ENCODE measurements at places on chromosomes 7 and 10. TPM values are rescaled to one million over a fixed set of nuclear protein-coding genes. Genes with fewer than 3 reads are reported as not detected.

CAMK1D gene
- total RNA-seq = 56.4 TPM

PLXDC2 gene
- total RNA-seq = 16.9 TPM

LSM8 gene
- total RNA-seq = 44.7 TPM

HABP2 gene
- total RNA-seq = not detected

TRPV6 gene
- total RNA-seq = not detected

GRCh38 chr7:32588657-32589056 is 93.4 kb downstream of the AVL9 start:
- H3K4me1 ChIP-seq = no peaks in the 10 kb centered on the region
- no peak overlapping the region for H3K4me3 ChIP-seq
- H3K36me3 ChIP-seq = peaks cover 27% of the 10 kb centered on the region

DNA sequence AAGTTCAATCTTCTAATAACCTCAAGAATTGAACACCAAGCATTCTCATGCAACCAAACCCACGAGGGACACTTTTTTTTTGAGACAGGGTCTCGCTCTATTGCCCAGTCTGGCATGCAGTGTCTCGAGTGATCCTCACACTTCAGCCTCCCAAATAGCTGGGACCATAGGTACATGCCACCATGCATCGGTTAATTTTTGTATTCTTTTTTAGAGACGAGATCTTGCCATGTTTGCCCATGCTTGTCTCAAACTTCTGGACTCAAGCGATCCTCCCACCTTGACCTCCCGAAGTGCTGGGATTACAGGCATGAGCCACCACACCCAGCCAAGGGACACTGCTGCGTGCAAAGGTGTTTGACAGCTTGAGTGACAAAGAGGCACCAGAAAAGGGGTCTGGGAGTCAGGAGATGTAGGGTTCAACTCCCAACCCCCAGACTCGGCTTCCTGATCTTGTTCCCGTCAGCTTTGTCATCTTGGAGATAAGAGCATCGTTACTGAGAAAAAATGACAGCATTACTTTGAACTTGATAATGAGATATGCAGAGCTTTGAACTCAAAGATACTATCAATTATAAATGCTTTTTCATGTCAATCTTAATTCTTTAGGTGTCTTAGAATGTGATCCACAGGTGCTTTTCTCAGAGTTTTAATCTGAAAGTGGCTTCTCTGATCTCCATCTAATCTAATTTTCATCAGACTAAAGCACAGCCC is 1.6 kb upstream of the CYTH3 start:
- no peaks in the 10 kb centered on the region for H3K27me3 ChIP-seq
- no peak for DNase-seq
- H3K36me3 ChIP-seq = no peaks in the 10 kb centered on the region
- H3K4me3 ChIP-seq = no peak overlapping the region
- H3K4me1 ChIP-seq = peaks cover 22% of the 10 kb centered on the region
- H3K27ac ChIP-seq = no peak overlapping the region

GRCh38 chr10:79102498-79102874 is 33.7 kb downstream of the ZMIZ1 start:
- no peaks in the 10 kb centered on the region for H3K27me3 ChIP-seq
- no peak overlapping the region for H3K27ac ChIP-seq
- DNase-seq = no peak
- H3K4me3 ChIP-seq = no peak overlapping the region
- peaks cover 72% of the 10 kb centered on the region for H3K4me1 ChIP-seq
- no peaks in the 10 kb centered on the region for H3K36me3 ChIP-seq

GRCh38 chr10:126080879-126081411 is 184.6 kb downstream of the FANK1 start:
- no peaks in the 10 kb centered on the region for H3K27me3 ChIP-seq
- DNase-seq = no peak
- no peaks in the 10 kb centered on the region for H3K4me1 ChIP-seq
- H3K36me3 ChIP-seq = no peaks in the 10 kb centered on the region
- no peak overlapping the region for H3K4me3 ChIP-seq
- H3K27ac ChIP-seq = no peak overlapping the region

GRCh38 chr7:97126483-97127171 is 9.1 kb downstream of the SDHAF3 start:
- no peaks in the 10 kb centered on the region for H3K27me3 ChIP-seq
- DNase-seq = no peak
- H3K4me3 ChIP-seq = no peak overlapping the region
- H3K4me1 ChIP-seq = no peaks in the 10 kb centered on the region
- no peaks in the 10 kb centered on the region for H3K36me3 ChIP-seq

- H3K4me3 ChIP-seq = no peak overlapping the region
- no peak for DNase-seq
- H3K27me3 ChIP-seq = no peaks in the 10 kb centered on the region
- H3K36me3 ChIP-seq = peaks cover 79% of the 10 kb centered on the region
These were observed 118.1 kb downstream of the PRKCQ start for GRCh38 chr10:6461961-6462360.

DNA sequence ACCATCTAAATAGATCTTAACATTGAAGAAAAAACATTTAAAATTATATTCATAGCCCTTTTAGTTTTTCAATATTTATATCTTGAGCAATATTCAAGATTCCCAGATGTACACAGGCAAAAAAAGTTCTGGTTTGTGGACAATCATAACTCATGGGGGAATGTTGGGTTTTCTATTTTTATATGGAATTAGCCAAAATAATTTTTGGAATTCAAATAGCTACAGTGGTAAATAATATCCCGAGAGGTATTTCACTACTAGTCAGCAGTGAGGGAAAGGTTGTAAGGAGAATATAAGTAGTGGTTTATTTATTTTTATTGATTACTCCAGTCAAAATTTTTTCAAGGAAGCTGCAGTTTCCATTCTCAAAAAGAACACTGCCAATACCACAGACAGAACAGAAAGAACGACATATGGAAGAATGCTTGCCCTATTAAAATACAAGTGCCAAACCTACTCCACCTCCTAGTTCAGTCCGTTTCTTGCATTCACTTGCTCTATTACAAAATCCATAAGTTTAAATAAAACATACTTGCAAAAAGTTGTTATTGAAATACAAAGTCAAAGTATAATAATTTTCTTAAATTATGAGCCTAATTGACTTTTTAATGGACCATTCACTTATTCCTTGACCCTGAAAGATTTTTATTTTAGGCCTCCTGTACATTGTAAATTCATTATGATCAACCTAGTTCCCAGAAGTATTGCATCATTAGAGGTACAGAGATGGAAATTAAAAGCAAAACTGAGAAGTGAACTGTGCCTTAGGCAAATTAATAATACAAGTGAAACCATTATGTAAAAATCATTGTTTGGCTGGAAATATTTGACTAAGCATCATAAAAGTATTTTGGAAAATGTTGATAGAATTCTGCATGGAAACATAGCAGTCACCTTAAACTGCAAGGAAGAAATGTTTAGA is 533.2 kb downstream of the PARD3 start:
- no peaks in the 10 kb centered on the region for H3K4me1 ChIP-seq
- H3K36me3 ChIP-seq = no peaks in the 10 kb centered on the region
- H3K27me3 ChIP-seq = no peaks in the 10 kb centered on the region
- no peak overlapping the region for H3K27ac ChIP-seq

DNA sequence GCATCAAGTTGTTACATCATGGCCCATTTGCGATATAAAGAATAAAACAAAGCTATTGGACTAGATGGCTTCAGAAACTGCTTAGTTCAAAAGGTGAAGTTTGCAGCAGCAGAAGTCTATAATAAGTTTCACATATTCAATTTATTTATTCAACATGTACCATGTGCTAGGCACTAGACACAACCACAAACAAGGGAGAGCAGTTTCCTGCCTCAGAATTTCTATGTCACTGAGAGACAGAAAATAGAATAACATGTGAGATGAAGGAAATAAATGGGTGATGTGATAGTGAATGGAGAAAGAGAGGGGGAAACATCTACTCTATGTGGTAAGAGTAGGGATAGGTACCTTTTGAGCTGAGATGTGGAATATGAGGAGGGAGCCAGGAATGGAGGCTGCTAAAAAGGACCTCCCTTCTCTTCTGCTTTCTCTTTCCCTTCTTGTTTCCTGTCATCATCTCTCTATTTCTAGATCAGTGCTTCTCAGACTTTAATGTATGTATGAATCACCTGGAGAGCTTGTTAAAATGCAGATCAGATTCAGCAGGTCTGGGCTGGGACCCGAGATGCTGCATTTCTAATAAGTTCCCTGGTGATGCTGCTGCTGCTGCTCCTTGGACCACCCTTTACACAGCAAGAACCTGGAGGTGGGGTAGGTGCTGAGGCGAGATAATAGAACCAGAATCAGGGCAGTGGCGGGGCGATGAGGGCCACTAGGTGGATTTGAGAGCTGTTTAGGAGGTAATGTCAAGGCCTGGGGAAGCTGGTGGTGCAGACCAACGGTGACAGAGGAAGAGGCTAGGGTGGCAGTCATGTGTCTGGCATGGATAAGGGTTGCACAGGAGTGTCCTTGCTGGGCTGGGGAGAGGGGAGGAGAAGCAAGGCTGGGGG is 13.7 kb upstream of the INMT start:
- DNase-seq = peak; percentile 31
- peaks cover 31% of the 10 kb centered on the region for H3K4me1 ChIP-seq

DNA sequence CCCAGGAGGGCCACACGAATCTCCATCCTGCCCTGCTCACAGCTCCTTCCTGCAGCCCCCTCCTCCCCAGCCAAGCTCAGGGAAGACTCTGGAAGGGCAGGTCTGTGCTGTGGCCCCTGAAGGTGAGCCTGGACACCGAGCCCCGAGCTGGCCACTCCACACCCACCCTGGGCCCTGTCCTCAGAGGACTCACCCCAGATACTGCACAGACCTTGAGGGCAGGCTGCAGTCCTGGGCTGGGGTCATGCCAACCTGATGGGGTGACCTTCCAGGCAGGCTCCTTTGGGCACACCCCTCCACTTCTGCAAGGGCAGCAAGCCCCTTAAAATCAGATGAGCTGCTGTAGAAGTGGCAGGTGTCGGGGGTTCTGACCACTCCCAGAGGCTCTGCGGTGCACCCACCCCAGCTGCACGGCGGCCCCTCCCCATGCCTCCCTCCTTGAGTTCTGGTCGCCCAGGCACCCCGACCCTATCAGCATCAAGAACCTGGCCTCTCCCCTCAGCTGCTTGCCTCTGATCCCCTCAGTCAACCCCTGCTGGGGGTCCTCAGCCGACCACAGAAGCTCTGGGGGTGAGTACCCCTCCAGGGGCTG is 24.3 kb downstream of the YKT6 start:
- H3K36me3 ChIP-seq = no peaks in the 10 kb centered on the region
- H3K27ac ChIP-seq = no peak overlapping the region
- no peak for DNase-seq
- no peaks in the 10 kb centered on the region for H3K4me1 ChIP-seq
- no peaks in the 10 kb centered on the region for H3K27me3 ChIP-seq

DNA sequence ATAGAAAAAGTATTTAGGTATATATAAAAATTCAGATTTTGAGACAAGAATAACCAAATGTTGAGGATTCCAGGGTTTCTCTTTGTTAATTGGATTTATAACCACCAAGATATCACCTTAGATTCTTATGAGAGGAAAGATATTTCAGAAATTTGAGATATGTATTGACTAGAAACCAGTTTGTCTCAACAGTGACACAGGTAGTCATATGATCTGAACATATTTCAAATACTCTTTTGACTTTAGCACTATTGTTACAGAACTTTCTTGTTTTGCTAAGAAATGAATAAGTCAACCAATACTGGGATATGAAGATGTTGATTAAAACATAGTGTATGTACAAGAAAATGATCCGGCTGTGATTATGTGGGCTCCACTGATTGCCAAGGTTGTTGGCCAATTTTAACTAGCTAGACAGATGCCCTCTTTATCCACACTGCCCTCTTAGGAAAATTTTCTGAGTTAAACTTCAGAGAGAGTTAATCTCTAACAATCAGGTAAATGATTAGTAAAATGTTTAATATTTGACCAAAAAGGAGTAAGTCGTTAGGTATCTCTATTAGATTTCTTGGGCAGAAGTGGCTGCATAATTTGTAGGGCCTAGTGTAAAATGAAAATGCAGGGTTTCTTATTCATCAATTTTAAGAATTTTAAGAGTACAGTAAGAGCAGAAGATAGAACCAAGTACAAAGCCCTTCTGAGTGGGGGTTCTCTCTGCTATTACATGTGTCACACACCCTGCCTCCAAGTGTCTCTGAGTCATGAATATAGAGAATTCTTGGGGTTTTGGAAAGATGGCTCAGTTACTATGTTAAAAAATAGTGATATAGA is 376.0 kb downstream of the TFEC start:
- no peaks in the 10 kb centered on the region for H3K36me3 ChIP-seq
- no peaks in the 10 kb centered on the region for H3K4me1 ChIP-seq
- H3K27ac ChIP-seq = no peak overlapping the region
- no peak for DNase-seq

DNA sequence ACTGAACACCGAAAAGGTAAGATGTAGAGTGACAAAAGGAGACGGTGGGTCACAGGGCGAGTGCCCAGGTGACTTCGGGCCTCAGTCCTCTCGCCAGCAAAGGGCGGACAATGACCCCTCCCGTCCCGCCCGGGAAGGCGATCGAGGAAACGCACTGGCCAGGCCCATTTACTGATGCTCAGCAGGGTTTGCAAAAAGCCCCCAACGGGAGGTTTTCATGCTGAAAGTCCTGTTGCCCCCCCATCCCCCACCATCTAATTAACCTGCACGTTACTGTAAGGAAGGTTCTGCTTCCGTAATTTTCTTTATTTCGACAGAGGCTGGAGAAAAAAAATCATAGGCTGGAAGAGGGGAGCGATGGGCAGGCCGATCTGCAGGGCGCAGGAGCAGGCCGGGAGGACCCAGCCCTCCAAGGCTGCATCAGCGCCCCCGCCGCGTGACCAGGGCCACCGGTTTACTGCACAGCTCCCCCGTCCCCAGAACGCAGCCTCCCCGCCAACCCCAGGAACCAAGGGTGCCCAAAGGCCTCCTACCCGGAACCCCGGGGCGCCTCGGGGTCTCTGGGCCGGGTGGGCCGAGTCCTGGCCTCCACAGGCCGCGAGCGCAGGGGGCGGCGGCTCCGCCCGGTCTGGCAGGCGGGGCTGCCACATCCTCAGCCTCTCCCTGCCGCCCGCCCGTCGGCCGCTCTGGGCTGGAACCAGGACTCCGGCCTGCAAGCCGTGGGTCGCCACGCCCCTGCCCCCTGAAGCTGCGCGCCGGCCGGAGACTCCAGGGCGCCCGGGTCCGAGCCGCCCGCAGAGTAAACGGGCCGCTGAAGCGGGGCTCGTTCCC is 613 bp downstream of the OAT start:
- H3K27me3 ChIP-seq = no peaks in the 10 kb centered on the region
- H3K27ac ChIP-seq = no peak overlapping the region
- DNase-seq = peak; percentile 56
- H3K4me1 ChIP-seq = peaks cover 14% of the 10 kb centered on the region
- peak overlapping the region; percentile 58 for H3K4me3 ChIP-seq
- no peaks in the 10 kb centered on the region for H3K36me3 ChIP-seq

DNA sequence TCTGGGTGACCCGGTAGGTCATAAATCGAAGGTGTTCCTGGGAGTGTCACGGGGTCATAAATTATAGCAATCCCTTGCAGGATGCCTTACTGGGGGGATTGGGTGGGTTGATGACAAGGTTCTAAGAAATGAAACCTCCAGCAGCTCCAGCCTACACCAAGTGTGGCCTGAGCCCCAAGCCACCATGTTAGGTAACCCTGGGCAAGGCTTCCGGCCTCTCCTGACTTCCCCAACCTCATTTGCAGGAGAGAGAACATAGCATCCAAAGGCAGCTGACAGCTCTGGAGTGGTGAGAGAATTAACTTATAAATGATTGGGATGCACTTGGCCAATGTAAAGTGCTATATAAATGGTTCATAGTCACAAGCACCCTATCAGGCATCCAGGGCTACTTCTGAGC is 52.8 kb upstream of the TMEM273 start:
- no peak overlapping the region for H3K27ac ChIP-seq
- no peak for DNase-seq
- no peak overlapping the region for H3K4me3 ChIP-seq
- H3K4me1 ChIP-seq = peaks cover 4% of the 10 kb centered on the region
- H3K36me3 ChIP-seq = no peaks in the 10 kb centered on the region
- no peaks in the 10 kb centered on the region for H3K27me3 ChIP-seq

Data from natural killer cell (primary cell).